Activated gamma-delta T cell (primary cell): ENCODE measurements at places on chromosomes 7 and 10.

DNA sequence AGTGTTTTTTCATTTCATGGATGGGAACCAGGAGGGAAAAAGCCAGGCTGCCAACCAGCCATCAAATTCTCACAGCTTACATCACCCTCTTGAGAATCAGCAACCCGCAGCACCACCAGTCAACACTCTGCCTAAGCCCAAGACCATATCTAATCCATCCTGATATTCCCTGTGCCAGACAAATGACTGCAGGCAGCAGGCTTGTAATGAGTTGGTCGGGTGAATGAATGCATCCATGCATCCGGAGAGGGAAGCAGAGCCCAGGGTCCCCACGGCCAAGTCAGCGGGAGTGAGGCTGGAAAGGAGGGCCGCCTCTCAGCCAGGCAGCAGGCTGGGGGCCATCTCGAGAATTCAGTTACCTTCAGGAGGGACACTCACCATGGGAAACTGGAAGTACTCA, 46.9 kb downstream of the SLIT1 start:
- no peak for DNase-seq

DNA sequence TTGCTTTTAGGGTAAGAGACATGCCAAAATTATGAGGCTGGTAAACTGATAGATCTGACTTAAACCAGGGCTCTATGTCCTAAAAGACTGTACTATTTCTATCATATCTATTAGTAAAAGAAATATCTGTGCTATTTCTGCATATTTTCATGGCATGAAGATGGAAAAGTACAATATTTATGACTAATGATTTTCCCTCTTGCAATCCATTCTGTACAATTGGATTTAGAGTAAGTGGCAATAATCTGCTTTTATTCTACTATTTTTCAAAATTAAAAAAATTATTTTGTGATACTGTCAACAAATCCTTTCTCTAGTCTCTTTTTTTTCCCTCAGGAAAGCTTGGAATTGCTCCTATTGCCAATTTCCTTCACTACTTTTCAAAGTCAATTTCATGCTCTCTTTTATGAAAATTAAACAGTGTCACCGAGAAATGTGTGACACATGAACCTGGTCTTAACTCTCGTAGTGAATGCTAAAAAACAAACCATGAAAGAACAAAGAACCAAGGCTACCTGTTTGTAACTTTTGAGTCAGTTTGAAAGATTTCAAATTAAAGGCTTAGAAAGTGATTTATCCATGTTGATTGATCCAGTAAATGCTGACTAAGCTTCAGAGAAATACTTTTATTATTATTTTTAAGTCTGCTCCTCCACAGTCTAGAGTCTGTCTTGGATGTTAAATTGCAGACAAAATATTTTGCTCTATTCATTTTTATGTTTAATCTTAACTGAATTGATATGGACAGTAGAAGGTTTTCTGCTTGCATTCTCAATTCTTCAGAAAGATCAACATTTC, 262.7 kb upstream of the CHRM2 start:
- no peak for DNase-seq

DNA sequence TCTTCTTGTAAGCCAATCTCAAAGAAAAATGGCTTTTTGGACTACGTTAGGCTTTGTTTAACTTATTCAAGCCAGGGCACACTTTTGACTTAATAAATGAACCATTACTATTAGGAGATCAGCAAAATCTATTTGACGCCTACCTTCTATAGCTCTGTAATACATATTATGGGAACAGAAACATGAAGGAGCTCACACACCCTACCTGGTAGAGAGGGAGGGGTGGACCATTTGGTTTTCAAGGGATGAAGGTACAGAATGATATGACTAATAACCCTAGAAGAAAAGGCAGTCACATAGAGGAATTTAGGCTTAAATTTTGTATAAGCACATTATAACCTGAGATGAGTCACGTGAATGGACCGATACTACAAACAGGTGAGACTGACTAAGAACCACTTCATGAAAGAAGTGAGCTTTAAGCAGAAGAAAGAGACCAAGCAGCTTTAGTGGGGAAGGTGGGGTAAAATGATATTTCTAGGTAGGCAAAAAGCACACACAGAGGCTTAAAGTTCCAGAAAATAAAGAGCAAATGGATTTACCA, 106.8 kb upstream of the CTTNBP2 start:
- no peak for DNase-seq

DNA sequence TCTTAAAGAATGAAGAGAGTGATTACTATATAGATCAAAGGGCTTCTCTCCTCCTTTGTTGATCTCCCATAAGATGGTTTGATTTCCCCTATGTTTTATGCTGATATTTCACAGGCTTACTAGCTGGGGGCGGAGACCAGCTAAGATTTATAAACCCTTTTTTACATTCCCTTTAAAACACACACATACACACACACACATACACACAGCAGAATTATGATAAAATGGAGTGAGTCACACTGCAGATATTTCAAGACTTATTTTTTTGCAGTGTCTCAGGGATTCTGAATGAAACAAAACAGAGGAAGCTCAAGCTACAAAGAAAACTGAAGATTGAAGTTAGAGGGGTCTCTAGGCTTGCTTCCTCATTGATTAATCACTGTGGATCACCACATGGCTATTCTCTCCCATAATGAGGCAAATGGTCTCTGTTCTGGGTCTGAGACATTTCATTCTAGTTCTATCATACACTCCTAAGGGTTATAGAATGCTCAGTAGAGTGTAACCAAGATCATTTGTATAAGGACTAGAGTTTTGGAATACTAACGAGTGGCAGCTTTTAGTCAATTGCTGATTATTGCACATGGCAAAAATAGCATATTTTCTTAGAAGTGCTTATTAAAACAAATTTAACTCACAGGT, 18.6 kb downstream of the INA start:
- DNase-seq = no peak

DNA sequence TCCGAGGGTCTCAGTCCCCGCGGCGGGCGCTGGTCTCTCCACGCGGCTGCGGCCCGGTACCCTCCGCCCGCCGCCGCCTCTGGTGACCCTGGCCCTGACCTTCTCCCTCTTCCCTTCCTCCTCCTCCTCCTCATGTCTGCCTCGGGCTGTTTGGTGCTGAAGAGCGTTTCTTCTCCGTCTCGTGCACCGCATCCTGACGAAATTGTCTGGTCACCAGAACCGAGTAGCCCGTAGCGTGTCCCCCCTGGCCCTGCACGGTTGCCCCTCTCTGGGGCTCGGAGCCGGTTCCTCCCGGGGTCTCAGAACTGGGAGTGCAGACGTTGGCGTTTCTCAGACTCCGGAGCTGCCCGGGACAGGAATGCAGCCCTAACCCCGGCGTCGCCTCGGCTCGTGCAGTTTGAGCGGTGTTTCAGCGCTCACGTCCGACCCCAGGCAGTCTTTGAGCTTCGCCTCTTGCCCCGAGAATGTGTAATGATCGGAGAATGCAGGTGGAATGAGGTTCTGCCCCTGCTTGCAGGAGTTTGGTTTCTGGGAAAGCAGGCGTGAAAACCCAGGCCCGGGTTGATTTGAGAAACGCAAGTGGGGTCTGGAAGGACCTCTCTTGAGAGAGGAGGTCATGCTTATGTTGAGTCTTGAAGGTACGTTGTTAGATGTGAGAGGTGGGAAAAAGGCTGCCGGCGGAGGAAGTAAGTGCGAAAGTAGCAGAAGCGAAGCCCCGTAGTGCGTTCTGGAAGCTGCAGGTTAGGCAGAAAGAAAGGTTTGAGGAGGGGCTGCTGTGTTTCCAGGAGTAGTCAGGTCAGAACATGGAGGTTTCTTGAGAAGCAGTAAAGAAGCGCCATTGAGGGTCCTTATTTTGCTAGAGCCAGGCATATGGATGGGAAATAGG, 743 bp downstream of the RBM17 start:
- no peak for DNase-seq

DNA sequence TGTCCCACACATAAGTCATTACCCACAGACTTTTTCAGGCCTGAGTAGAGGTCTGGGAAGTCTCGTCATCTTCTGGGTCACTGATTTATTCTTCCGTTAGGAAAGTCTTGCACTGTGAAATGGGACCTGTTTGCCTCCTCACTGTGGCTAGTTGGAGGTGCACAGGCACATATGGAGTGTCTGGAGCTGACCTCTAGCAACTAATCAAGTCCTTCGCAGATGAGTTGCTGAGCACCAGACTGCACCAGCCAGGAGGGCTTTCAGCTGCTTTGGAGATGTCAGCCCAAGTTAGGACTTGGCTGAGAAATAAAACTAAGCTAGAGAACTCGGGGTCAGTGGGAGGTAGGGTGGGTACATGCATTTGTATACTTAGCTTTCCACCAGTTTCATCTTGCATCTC, 578.0 kb downstream of the GRID1 start:
- no peak for DNase-seq

GRCh38 chr10:16943295-16944285, 126.4 kb upstream of the RSU1 start:
- DNase-seq = no peak

DNA sequence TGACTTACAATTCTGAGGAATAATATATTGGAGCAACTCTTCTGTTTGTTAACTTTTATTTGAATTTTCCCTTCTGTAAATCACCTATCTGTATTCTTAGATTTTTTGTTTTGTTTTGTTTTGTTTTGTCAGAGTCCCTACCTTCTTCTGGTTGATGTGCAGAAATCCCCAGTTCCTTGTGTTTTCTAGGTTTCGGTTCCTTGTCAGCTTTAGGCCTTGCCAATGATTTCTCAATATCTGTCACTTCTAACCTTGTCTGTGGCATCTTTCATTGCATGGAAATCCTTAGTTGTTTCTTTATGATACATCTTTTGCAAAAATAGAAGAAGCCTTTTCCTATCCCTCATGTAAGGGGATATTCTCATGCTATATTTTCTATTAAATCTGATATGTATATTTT, 21.7 kb upstream of the ST8SIA6 start:
- DNase-seq = no peak

GRCh38 chr10:50469778-50470193, 154.0 kb downstream of the SGMS1 start:
- DNase-seq = no peak

- no peak for DNase-seq
Observed at GRCh38 chr10:18689498-18689897, 30.3 kb downstream of the ARL5B start.

DNA sequence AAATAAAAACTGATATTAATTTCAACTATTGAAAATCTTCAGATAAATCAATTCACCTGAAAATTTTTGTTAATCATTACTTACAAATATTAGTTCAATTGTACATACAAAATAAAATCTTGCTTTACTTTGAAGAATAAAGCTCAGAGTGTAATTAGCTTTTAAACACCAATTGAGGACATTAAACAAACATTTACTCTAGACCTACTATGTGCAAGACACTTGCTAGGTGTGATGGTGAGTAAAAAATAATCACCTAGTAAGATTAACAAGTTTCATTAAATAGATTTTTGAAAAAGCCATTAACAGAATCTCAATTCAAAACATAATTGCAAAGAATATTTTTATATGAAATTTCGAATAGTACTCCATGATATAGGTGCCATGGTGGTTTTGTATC, 3.9 kb upstream of the MLLT10 start:
- DNase-seq = no peak

GRCh38 chr7:117045927-117046710, 92.8 kb downstream of the ST7 start:
- DNase-seq = no peak

GRCh38 chr7:141251957-141252356, 178.1 kb downstream of the TMEM178B start:
- no peak for DNase-seq

GRCh38 chr10:70270952-70271351, 12.9 kb downstream of the NPFFR1 start:
- DNase-seq = no peak

- no peak for DNase-seq
Observed at GRCh38 chr10:22344781-22345300, 455 bp upstream of the SPAG6 start.

- no peak for DNase-seq
Observed at GRCh38 chr10:14322526-14323188, 8.1 kb downstream of the FRMD4A start.

- no peak for DNase-seq
Observed at GRCh38 chr7:79046061-79046460, 407.4 kb downstream of the MAGI2 start.

DNA sequence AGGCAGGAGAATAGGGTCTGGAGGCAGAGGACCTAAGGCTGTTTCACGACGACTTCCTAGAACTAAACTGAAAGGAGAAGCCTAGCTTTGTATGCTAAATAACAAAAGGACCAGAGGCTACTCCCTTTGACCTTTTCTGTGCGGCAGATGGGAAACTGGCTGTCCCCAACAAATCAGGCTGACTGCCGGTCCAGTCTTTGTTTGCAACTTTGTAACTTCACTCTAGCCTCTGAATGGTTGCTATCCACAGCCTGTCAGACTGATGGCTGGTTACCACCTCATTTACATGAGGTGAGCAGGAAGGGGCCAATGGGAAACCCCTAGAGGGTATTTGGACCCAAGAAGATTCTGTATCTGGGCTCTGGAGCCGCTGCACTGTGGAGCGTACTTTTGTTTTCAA, 132.6 kb upstream of the SHH start:
- DNase-seq = no peak

- DNase-seq = no peak
Observed at GRCh38 chr10:4141471-4141870, 356.5 kb upstream of the KLF6 start.

GRCh38 chr7:98137134-98137825, 30.6 kb downstream of the LMTK2 start:
- DNase-seq = no peak
